ENCODE measurements at places on chromosomes 5 and 9. TPM values are rescaled to one million over a fixed set of nuclear protein-coding genes. Genes with fewer than 3 reads are reported as not detected.

- H3K4me3 ChIP-seq = no peak overlapping the region
- H3K4me1 ChIP-seq = peaks cover 7% of the 10 kb centered on the region
- H3K36me3 ChIP-seq = no peaks in the 10 kb centered on the region
- H3K27me3 ChIP-seq = no peaks in the 10 kb centered on the region
- DNase-seq = no peak
- no peak overlapping the region for H3K27ac ChIP-seq
These were observed 20.6 kb upstream of the LARP1 start for GRCh38 chr5:154734370-154735248.

DNA sequence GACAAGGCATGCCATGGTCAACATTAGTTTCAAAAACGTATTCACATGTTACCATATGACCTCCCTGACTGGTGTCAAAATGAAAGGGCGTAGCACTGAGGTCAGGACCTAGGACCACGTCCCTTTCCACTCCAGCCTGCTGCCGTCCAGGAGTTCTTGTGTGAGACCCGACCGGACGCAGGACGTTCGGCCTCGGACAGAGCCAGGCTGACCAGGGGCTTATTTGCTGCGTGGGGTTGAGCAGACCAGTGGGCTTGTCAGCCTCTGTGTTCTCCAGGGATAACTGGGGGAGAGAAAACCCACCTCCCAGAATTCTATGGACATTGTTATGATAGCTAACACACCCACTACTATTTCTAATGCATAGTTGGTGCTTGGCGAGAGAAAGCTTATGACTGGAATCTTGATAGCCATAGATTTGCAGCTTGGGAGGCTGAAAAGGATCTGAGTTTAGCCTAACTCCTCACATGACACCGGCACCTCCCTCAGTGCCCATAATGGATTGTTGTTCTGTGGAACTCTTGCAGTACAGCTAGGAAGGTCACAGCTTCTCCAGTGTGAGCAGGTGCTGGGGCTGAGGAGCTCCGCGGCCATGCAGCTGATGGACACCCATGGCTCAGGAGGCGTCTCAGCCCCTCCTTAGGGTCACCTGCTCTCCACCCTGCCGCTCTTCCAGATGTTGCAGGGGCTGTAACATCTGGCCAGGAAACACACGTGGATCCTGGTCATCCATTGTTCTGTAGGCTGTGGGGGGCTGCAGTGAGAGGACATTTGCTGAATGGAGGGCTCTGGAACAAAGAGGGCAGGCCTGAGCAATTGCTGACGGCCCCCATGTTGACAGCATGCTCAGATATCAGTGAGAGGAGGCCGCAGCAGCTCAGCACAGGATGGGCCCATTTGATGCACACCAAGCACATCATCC is 368.4 kb downstream of the IRX2 start:
- H3K36me3 ChIP-seq = no peaks in the 10 kb centered on the region
- H3K4me1 ChIP-seq = no peaks in the 10 kb centered on the region
- no peaks in the 10 kb centered on the region for H3K27me3 ChIP-seq
- H3K4me3 ChIP-seq = no peak overlapping the region
- DNase-seq = no peak

- peaks cover 45% of the 10 kb centered on the region for H3K27me3 ChIP-seq
- no peaks in the 10 kb centered on the region for H3K4me1 ChIP-seq
- no peaks in the 10 kb centered on the region for H3K36me3 ChIP-seq
- no peak overlapping the region for H3K27ac ChIP-seq
These were observed 37.5 kb upstream of the BOD1 start for GRCh38 chr5:173653822-173654523.

DNA sequence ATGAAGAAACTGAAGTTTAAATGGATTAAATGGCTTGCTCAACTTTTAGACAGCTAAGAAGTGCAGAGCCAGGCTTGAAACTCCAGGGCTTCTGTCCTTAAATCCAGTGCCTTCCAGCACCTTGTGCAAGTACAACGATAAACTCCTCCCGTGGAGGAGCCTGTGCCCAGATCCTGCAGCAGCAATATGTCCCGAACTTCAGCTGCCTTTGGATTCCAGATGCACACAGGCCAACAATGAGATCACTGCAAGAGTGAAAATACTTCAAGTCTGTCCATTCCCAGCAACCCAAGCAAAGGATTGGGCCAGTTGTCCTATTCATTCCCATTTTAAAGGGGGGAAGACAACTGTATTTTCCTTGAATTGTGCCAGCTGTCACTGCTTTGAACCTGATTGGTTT is 199.6 kb downstream of the CRB2 start:
- no peaks in the 10 kb centered on the region for H3K4me1 ChIP-seq
- H3K4me3 ChIP-seq = no peak overlapping the region
- no peak overlapping the region for H3K27ac ChIP-seq
- H3K36me3 ChIP-seq = no peaks in the 10 kb centered on the region

- H3K4me3 ChIP-seq = no peak overlapping the region
- no peaks in the 10 kb centered on the region for H3K36me3 ChIP-seq
- H3K27me3 ChIP-seq = peaks cover 15% of the 10 kb centered on the region
- no peak for DNase-seq
These were observed 26.3 kb upstream of the PPP2R2B start for GRCh38 chr5:146904890-146905289.

DNA sequence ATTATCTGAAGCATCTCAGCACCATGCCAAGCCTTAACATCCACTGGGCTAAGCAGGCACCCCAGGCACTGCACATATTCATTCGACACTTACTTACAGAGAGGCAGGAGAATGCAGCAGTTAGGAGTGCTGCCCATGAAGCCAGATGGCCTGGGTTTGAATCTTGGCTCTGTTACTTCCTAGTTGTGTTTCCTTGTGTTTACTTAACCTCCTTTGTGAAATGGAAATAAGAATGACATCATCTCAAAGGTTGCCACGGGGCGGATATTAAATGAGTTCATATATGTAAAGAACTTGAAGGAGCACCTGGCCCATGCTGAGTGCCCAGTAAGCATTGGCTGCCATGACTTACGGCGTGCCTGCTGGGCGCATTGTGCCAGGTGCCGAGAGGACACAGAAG is 565.2 kb downstream of the CDK5RAP2 start:
- peaks cover 23% of the 10 kb centered on the region for H3K27me3 ChIP-seq
- no peaks in the 10 kb centered on the region for H3K4me1 ChIP-seq
- H3K36me3 ChIP-seq = no peaks in the 10 kb centered on the region
- no peak for DNase-seq

- no peaks in the 10 kb centered on the region for H3K4me1 ChIP-seq
- no peak overlapping the region for H3K27ac ChIP-seq
- H3K36me3 ChIP-seq = no peaks in the 10 kb centered on the region
- no peaks in the 10 kb centered on the region for H3K27me3 ChIP-seq
- DNase-seq = no peak
These were observed 68.2 kb downstream of the ADCY2 start for GRCh38 chr5:7464182-7464581.

SCGB3A1 gene
- not detected for total RNA-seq

ROPN1L gene
- 0.40 TPM for total RNA-seq

OR1Q1 gene
- not detected for total RNA-seq

ACTBL2 gene
- 0.45 TPM for total RNA-seq

FAM221B gene
- not detected for total RNA-seq

Data from Calu3 (cell line).